ENCODE measurements at places on chromosomes 2 and 18. TPM values are rescaled to one million over a fixed set of nuclear protein-coding genes. Genes with fewer than 3 reads are reported as not detected.

SERPINB4 gene
- total RNA-seq: not detected

CARF gene
- 5.7 TPM for total RNA-seq

VIT gene
- total RNA-seq: not detected

OTOS gene
- total RNA-seq: not detected

FAHD2B gene
- total RNA-seq: 29.2 TPM

PSTPIP2 gene
- 17.8 TPM for total RNA-seq

SERPINB3 gene
- total RNA-seq: not detected

ZAP70 gene
- total RNA-seq: 218 TPM

SPHKAP gene
- total RNA-seq: not detected

FKBP1B gene
- total RNA-seq: 1.3 TPM

ALK gene
- not detected for total RNA-seq

TMEM182 gene
- 4.4 TPM for total RNA-seq

MFSD2B gene
- 0.32 TPM for total RNA-seq

GREB1 gene
- 1.5 TPM for total RNA-seq

GALNT5 gene
- not detected for total RNA-seq

BAZ2B gene
- 7.7 TPM for total RNA-seq

GPR39 gene
- not detected for total RNA-seq

PXDN gene
- total RNA-seq: 0.58 TPM

LYPD6 gene
- total RNA-seq: not detected

SH3RF3 gene
- 1.9 TPM for total RNA-seq

ANKRD62 gene
- total RNA-seq: not detected

ANKRD30BL gene
- not detected for total RNA-seq

FARSB gene
- total RNA-seq: 56.7 TPM

ACMSD gene
- not detected for total RNA-seq

QPCT gene
- total RNA-seq: 0.29 TPM

RAD51AP2 gene
- not detected for total RNA-seq

CTLA4 gene
- total RNA-seq: 30.7 TPM

MYCN gene
- total RNA-seq: 0.16 TPM

Measured in activated CD8-positive, alpha-beta T cell treated with anti-CD3 and anti-CD28 coated beads for 36 hours (primary cell).